ENCODE measurements at places on chromosomes 16 and 17. TPM values are rescaled to one million over a fixed set of nuclear protein-coding genes. Genes with fewer than 3 reads are reported as not detected.
A peak's percentile ranks its signal among the peaks of the same experiment; 100 is the strongest.

Gene SOST
- not detected for total RNA-seq

DNA sequence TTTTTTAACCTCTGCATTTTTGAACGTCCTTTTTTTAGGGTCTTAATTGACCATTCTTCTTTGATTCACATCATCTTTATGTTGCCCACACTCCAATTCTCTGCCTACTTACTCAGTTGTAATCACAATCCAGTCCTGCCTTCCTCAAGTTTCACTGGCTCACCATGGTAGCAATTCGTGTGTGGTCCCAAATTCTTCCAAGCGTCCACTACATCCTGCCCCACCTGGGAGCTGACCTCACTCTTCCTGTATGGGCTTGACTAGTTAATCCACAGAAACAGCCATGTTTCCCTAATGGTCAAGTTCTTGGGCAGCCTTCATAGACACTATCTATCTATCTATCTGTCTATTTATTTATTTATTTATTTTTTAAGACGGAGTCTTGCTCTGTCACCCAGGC, 7.1 kb downstream of the TLCD2 start:
- DNase-seq: peak; percentile 40

DNA sequence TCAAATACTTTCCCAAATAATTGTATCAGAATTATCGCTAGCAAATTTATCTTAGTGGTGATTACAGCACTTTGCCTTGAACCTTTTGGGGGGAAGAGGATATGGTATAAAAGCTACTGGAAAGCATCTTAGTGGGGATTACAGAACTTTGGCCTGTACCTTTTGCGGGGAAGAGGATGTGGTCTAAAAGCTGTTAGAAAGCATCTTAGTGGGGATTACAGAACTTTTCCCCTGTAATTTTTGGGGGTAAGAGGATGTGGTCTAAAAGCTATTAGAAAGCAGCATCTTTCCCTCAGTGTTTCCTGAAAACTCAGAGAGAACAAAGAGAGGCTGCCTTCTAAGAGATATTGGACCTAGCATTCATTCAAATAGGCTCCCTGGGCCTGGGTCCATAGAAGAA, 4.1 kb downstream of the SLFN12 start:
- DNase-seq: no peak

DNA sequence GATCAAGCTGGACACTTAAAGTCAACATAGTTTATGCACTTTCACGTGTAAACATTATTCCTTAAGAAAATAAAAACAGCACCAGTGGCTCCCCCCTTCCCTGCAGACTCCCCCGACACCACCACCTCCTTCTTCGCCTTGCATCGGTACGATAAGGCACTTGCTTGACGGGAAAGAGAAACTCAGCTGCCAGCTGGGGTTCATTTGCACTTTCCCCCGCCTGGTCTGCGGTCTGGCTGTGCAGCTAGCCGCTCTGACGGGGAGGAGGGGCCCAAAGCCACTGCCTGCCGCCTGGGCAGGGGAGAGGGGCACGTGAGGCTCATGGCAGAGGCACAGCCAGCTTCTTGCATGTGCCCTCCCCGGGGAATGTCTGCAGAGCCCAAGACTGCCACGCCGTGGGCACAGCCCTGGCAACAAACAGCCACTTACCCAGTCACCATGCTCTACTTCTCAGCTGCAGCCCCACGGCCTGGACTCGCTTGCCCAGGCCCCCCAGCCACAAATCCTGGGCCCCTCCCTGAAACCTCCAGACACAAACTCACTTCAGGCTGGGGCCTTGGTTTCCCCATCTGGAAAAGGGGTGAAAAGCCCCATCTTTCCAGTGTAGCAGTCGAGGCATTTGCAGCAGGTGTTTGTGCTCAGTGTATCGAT, 16.5 kb upstream of the PRM1 start:
- DNase-seq: peak; percentile 85

Gene DPEP3
- 0.03 TPM for total RNA-seq

All from H7 (cell line).